ENCODE measurements at places on chromosomes 1 and 21.

DNA sequence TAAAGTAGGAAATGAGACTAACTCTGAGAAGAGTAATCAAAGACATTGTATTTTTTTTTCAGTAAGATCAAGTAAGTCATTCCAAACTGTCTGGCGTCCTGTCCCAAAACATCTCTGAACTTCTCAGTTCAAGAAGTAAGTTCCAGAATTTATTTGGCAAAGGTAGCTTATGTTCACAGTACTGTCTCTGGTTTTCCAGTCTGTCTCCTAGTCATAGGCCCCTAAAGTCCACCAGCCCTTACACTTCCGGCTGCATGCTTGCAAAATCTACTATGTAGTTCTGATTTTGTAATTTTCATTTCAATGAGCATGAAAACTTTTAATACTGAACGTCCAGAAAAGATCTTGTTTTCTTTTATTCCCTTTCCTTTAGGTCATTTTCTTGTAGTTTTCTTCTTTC is 61.4 kb upstream of the S1PR1 start:
- DNase-seq: no peak

DNA sequence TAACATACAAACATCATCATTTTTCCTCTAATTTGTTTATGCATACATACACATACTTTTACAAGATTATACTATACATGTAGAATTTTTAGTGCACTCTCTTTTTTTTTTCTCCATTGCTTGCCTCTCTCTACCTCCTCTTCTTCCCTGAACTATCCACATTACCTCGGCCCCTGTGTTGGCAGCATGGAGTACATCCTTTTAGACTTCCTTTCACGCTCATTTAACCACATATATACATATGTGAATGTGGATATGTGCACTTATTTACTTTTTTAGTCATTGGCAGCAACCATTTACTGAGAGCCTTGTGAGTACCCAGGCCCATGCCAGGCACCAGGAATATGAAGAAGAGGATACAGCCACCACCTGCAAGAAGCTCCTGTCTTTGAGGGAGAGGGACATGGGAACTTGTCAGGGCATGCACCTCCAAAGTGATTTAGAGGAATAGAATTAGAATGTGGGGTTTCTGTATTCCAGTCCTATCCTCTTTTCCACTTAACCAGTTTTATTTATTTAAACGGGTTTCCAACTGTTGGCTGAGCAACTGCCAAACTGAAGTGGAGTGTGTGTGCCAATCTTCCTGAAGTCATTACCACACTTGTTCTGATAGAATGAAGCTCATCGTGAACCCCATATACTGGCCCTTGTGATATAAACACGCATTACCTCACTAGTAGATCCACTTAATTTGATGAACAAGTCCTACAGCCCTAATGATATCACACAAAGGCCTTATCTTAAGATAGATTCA is 212.6 kb downstream of the TNR start:
- DNase-seq: no peak

- DNase-seq: no peak
These were observed 101.0 kb downstream of the NPHS2 start for GRCh38 chr1:179474713-179475112.

DNA sequence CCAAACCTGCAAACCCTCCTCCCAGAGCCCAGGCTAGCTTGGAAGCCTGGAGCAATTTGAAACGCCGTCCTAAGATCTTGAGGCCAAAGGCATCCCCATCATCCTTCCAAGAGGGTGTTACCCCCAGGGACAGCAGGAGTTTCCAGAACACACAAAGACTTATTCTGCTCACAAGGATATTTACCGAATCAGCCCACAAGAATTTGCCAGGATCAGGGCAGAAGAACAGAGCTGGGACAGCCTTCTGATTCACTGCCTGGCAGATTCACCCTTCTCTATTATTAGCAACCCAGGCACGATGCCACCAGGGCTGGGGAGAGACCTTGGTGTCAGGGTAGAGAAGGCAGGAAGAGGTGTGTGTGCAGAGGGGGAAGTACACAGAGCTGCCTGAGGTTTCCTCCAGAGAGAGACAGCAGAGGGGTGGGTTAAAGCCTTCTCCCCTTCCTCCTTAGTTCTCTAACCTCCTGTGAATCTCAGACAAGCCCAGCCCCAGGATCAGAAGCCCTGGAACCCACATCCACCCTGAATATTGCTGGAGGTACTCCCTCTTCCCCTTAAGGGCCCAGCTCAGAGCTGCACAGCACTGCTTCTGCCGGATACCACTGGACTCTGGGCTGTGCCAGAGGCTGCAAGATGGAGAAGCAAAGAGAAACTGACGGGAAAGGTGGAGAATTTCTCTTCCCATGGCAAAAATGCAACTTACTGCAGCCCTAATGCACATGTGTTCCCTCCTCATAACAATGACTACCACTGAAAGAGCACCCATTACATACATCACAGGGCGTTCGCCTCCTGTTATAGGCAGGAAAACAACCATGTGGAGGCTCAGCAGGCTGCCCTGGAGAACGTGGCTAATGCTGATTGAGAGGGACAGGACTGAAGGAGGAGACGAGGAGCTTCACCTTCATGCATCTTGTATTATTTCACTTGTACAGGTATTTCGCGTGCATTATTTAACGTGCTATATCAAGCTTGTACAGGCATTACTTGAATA is 61.8 kb downstream of the ITPKB start:
- peak; percentile 77 for DNase-seq

DNA sequence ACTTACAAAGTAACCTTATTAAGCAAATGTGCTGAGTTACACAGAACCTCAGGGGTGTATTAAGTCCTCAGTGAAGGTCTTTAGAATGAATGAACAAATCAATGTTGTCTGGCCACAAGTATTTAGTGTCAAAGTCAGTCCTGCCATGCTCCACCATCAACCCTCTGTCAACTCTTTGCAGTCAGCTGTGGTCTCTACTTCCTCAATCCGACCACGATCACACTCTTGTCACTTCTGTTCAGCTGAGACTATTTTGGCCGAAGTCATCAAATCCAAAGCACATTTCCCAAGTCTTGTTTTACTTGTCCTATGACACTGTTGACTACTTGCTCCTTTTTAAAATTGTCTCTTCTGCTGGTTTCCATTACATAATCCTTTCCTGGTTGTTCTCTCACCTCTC is 173.5 kb downstream of the ST6GALNAC5 start:
- DNase-seq: no peak

DNA sequence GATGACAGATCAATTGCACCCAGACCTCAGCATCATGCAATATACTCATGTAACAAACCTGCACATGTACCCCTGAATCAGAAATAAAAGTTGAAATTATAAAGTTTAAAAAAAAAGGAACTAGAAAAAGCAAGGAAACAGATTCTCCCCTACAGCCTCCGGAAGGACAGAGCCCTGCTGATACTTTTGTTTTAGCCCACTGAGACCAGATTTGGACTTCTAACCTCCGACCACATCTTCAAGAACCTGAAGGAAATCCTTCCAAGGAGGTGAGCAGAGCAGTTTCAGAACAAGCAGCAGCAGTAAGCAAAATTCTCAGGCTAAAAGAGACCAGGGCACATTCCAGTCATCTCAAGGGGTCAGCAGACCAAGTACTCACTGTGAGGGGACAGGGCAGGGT is 54.5 kb downstream of the TM2D1 start:
- DNase-seq: no peak

- no peak for DNase-seq
These were observed 275.7 kb upstream of the CAMK1G start for GRCh38 chr1:209307846-209308245.

DNA sequence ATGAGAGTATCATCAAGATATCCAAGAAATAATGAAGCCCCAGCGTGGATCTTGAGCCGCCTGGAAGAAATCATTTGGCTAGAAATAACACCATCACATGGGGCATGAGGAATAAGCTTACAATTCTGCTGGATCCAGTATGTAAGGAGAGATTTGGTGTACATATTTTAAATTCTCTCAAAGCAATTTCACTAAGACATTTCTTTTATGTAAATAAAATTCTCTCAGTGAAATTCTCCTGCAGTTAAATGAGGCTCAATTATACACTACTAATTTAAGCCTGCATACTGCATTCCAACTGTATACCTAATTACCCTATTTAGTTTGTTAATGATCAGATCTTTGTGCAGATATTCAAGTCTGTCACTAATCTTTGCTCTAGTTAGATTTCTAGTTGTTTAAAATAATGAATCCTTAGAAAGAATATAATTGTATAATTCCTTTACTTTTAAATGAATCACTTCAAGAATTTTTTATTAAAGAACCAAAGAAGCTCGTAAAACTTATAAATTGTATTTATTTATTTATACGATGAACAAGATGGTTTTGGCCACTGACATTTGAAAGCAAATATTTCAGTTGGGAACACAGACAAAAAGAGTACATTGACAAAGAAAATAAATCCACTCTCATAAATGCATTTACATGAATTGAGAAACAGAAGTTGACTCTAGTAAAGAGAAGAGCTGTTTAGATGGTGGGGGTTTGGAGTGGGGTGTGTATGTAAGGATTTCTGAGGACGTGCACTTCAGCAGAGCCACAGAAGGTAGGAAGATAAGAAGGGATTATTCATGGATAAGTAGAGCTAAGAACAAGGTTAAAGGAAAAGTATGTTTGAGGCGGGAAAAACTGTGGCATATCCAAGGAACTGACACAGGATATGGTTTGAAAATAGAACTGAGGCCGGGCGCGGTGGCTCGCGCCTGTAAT is 466.8 kb downstream of the DSCAM start:
- no peak for DNase-seq

DNA sequence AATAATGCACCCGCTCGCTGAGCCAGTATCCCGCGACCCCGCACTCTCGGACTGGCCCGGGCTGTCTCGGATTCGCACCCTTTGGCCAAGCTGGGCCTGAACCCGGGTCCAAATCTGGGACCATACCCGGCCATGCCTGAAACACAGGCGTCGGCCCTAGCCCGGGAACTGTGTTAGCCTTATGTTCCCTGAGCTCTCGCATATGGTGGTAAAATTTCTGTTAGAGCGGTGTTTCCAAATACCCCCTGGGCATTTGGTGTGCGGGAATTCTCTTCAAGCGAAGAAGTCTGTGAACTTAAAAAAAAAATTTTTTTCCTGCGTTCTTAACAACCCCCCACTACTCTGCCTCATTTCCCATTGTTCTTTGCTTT is 3.1 kb downstream of the RNF220 start:
- DNase-seq: no peak
